Stimulated activated CD8-positive, alpha-beta memory T cell treated with anti-CD3 and anti-CD28 coated beads, Interleukin-4, amount 100 ng/mL, for 1 hour (primary cell): ENCODE measurements at places on chromosomes 4 and X.

- no peak for DNase-seq
Measured at GRCh38 chrX:31811106-31811505, 739.3 kb upstream of the FTHL17 start.

- DNase-seq = no peak
Measured at GRCh38 chrX:130330706-130331105, 9.0 kb upstream of the SLC25A14 start.

- DNase-seq = no peak
Measured at GRCh38 chr4:128913228-128913627, 103.7 kb downstream of the JADE1 start.

GRCh38 chr4:175703956-175704600, 108.0 kb downstream of the GPM6A start:
- no peak for DNase-seq

GRCh38 chr4:13933191-13933590, 305.7 kb upstream of the BOD1L1 start:
- DNase-seq = no peak
